ENCODE measurements at places on chromosomes 5 and 9.

DNA sequence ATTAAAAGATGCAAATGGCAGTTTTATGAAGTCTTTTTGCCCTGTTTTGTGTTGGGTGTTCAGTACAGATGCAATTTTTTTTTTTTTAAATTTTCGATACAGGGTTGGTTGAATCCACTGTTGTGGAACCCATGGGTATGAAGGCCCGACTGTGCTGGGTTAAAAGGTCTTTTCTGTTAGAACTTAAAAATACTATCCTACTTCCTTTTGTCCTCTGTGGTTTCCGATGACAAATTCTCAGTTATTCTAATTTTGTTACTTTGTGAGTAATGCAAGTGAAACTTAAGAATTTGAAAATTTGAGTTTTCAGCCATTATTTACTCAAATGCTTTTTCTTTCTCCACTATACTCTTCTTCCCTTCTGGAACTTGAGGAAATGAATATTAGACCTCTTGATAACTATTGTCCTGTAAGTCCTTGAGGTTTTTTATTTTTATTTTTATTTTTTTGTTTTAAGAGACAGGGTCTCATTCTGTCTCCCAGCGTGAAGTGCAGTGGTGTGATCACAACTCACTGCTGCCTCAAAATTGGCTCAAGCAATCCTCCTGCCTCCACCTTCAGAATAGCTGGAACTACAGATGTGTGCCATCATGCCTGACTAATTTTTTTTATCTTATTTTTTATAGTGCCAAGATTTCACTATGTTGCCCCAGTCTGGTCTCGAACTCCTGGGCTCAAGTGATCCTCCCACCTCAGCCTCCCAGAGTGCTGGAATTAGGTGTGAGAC, 67.5 kb downstream of the ZCCHC7 start:
- peak; percentile 11 for DNase-seq

DNA sequence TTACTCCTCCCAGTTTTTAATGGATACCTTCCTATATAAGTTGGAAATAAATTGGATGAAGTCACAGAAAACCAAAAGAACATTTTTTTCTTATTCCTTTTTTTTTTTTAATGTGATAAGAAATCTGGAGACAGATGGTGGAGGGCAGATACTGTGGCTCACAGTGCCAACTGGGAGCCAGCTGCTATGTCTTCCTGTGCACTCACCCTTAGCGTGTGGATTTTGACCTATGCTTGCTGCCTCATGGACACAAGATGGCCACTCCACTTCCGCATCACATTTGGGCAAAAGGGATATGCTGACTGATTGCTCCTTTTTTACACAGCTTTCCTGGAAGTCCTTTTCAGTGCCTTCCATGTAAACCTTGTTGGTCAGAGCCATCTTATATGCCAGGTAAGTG, 342.6 kb downstream of the MAN2A1 start:
- DNase-seq = no peak

- no peak for DNase-seq
These were observed 28.4 kb downstream of the PSAT1 start for GRCh38 chr9:78325343-78325742.

GRCh38 chr9:116308076-116308475, 154.5 kb downstream of the PAPPA start:
- DNase-seq = no peak

DNA sequence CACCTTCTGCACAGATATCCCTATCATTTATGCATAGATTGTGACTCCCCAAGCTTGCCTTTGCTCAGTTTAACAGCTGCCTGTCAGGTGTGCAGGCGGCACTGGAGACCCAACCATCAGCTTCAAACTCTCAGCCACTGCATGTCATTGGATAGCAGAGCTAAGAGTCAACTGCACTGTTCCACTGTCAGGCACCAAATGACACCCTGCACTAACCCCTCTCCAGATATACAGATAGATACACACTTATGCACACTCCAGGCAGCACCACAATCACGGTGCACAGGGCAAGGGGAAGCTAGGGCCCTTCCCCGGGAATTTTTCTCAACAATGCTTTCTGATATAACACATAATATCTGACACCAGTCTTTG, 142.3 kb downstream of the BNC2 start:
- no peak for DNase-seq

DNA sequence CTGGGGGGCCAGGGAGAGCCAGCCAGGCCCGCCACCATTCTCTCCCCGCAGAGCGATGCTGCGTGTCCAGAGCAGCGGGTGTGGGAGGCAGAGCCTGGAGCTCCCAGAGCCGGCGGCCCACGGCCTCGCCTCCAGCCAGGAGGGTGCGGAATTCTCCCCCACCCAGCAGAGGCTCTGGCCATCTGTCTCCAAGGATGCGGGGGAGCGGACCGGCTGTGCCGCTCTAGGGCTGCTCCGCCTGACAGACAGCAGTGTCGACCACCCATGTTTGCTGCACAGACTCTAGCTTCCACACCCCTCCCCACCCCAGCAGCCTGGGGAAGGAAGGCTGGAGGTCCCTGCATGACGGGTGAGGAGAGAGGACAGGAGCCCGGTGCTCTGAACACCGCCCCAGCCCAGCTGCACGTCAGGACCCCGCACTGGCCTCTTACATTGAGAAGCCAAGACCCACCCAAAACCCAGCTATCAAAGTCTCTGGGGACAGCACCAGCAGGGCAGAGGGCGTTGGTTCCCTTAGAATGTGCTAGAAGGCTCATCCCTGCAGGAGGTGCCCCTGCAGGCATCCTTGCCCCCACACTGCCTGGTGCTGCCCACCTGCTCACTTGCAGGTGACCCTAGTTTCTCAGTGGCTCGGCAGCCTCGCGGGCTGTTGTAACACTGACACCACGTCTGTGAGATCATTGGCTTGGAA, 29.7 kb upstream of the FCN1 start:
- no peak for DNase-seq

- DNase-seq = no peak
These were observed 222.1 kb upstream of the EDIL3 start for GRCh38 chr5:84606784-84607183.

DNA sequence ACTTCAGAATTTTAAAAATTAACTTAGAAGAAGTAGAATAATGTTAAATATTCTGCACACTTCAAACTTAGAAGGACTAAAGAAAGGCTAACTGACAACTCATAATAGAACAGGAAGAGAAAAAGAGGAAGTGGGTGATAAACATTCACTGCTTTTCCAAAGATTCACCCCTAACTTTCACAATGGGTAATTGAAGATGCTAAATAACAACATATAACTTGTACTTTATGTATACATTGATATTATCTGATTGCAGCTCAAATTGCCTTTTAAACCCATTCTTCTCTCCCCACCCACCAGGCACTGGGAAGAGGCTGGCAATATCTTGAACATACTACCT, 376.6 kb downstream of the EFNA5 start:
- DNase-seq = no peak

- DNase-seq = no peak
These were observed 99.2 kb downstream of the PHF2 start for GRCh38 chr9:93675336-93676150.

GRCh38 chr9:82011133-82011532, 22.6 kb downstream of the SPATA31D1 start:
- DNase-seq = no peak

GRCh38 chr5:6943197-6944112, 230.2 kb downstream of the TENT4A start:
- no peak for DNase-seq

GRCh38 chr9:105275111-105275510, 30.7 kb downstream of the SLC44A1 start:
- DNase-seq = no peak

DNA sequence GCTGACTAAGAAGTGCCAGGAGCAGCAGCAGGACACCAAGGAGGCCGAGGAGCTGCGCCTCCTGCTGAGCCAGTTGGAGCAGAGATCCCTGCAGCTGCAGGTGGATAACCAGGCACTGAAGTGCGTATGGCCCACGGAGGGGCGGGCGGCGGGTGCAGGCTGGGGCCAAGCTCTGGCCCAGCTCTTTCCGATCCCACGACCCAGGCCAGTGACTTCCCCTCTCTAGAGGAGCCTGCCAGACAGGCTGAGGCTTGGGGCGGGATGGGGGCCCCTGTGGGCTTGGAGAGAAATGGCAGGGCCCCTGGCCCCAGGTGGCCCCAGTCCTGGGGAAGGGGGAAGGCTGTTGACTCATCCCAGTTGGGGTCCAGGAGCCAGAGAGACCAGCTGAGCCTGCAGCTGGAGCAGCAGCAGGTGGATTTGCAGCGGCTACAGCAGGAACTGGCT, 3.6 kb downstream of the PTRH1 start:
- no peak for DNase-seq

- DNase-seq = no peak
These were observed 443.9 kb downstream of the TLE1 start for GRCh38 chr9:81245254-81245956.

DNA sequence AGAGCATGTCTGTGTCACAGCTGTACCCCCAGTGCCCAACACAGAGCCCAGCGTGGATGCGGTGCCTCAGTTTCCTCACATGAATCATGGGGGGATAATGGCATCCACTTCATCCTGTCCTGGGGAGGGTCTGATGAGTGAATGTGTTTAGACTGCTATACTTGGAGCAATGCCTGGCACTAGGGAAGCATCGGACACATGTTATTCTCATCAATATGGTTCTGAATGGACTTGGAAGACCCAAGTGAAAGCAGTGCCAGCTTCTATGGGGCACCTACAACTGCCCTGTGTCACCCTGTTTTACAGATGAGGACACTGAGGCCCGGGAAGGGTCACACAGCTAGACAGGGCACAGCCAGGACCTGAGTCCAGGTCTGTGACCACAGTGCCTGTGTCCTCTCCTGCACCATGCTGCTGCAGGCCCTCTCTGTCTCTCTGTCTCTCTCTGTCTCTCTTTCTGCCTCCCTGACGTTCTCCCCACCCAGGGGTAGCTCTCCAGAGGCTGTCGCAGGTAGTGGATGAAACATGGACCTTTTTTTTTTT, 42.3 kb upstream of the NEK6 start:
- no peak for DNase-seq

GRCh38 chr5:68435611-68436010, 220.1 kb downstream of the PIK3R1 start:
- peak; percentile 66 for DNase-seq

DNA sequence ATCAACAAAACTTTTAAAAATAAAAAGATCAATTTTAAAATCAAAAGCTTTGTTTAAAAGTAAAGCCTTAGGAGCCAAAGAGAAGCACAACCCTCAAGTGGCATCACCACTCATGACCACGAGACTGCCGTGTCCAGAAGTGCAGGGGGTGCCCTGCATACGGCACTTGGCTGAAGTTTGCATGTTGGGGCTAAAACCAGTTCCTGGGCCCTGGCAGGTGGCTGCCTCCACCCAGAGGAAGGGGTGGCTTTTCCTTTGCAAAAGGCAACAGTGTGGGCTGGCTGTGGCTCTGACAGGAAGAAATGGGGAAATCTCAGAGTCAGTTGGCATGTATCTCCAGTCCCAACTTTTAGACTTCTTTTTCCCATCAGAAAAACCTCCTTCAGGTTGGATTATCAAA, 15.3 kb downstream of the TRMO start:
- no peak for DNase-seq

DNA sequence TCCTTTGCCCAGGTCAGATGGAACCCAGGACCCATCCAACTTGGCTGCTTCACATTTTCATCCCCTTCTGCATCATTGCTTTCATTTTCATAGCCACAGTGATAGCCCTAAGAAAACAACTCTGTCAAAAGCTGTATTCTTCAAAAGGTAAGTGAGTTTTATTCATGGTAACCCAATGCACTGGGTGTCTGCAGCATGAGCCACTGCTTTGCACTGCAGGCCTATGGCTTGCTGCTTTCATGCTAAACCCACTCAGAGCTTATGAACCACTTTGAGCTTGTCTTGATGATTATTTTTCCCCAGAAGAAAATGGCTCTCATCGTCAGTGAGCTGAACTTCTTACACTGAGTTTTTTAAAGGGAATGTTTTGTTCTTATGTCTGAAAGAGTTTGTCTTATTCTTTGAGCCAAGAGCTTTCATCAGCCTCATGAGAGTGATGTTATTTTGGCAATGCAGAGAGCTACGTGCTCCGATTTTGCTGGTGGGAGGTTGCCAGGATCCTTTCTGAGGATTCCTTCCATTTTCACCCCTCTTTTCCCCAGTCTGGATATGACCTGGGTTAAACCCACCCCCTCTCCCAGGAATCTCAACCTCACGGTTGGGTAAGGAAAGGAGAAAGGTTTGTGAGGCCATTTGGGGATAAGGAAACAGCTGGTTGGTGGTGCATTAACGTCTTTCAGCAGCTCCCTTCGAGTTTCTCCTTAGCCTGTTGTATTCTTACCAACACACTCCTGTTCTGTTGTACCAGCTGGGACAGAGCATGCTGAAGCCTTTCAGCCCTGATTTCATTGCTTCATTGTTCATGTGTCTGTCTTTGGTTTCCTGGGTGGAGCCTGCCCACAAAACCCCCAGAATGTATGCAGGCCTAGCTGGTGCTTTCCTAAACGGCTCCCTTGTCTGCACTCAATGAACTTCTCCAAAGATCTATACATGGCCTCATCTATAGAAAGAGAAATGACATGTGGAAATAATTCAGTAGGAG, 47.6 kb downstream of the PDCD1LG2 start:
- DNase-seq = no peak

DNA sequence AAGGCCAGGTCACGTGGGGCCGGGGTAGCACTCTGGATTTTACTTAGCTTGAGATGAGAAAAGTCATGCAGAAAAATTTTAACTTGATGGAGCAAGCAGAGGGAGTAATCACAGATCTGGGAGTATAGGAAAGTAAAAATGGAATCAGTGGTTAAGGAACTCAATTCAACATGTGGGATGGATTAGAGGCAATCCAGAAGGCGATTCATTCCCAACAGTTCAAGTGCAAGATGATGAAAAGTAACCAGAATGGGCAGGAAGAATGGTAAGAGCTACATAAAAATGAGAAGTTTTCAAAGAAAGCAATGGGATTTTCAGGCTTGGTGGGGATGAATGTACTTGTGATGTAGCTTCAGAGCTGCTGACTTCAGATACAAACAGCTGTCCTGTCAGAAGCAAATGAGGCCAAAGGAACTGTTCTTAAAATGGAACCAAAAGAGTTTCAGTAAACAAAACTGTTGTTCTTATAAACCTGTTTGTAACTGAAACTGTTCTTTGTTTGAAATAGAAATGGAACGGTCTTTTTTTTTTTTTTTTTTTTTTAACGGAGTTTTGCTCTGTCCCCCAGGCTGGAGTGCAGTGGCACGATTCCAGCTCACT, 5.6 kb upstream of the SEC24A start:
- DNase-seq = no peak

GRCh38 chr5:77259476-77259875, 49.0 kb downstream of the PDE8B start:
- DNase-seq = no peak

DNA sequence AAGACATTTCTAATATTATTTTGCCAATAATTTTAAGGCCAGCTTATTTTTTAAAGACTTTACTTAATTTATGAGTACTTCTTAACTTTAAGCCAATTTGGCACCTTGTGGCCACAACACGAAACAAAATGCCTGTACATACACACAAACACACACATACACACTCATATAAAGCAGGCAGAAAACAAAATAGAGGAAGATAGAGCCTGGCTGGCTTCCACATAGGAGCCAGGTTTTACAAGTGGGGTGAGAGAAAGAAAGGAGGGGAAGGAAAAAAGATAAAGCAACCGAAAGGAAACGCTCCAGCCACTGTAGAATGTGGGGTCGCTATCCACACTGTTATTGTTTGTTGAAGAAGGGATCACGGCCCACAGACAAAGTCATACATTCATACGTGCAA, 10.4 kb downstream of the GMCL2 start:
- DNase-seq = no peak

GRCh38 chr9:8351436-8351835, 551.9 kb upstream of the DMAC1 start:
- no peak for DNase-seq

GRCh38 chr5:180717989-180718388, 21.9 kb downstream of the OR2Y1 start:
- DNase-seq = no peak

GRCh38 chr5:86143837-86144236, 473.9 kb upstream of the COX7C start:
- no peak for DNase-seq
